ENCODE measurements at places on chromosomes 2 and 18. TPM values are rescaled to one million over a fixed set of nuclear protein-coding genes. Genes with fewer than 3 reads are reported as not detected.

Gene MC2R
- 0.18 TPM for total RNA-seq

Gene FEZ2
- 81.1 TPM for total RNA-seq

Gene TXNDC2
- total RNA-seq = 0.04 TPM

Gene EVX2
- 0.18 TPM for total RNA-seq

- DNase-seq = no peak
Observed at GRCh38 chr2:224286923-224287322, 115.0 kb downstream of the FAM124B start.

Gene CRYBA2
- total RNA-seq = not detected

Gene COL4A3
- under 0.01 TPM for total RNA-seq

DNA sequence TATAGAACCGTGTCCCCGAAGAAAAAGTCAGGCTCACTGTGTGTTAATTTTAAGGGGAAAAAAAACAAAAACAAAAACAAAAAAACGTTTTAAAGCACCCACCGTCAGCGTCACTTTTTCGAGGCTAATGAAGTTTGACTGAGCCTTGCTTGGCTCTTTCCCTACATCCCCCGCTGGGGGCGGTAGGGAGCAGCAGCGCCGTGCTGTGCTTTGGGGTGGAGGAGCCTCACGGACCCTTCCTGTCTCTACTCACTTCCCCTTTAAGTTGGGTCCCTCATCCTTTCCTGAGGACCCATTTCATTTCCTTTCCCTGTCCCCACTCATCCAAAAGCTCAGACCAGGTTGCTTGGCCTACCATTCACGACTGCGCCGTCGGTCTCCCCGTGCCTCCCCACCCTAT lies 82.8 kb upstream of the RPL31 start:
- no peak for DNase-seq

DNA sequence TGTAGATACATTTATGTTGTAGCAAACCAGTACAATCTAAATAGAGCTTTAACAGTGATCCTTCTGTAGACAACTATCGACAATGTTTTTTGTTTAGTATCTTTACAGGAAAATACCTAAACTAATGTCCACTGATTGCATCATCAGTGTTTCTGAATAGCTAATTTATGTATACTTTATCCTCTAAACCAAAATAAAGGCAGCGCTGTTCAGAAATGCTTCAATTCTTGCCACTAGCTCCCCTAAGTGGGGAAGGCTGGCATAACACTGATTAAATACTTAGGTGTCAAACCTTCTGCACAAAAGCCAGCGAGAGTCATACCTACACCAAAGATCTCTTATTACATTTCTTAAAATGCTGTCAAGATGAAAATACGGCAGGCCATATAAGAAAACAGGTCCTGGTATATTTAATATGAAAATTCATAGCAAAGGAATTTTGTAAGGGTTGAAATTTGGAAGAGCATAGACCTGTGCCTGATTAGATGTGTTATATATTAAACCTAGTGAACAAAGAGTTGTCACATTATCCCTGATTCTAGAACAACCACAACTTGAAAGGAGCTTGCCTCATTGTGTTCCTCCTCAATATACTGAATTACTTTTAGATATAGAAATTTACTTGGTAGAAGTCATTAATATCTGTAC lies 1693.4 kb upstream of the SLC39A10 start:
- peak; percentile 19 for DNase-seq

DNA sequence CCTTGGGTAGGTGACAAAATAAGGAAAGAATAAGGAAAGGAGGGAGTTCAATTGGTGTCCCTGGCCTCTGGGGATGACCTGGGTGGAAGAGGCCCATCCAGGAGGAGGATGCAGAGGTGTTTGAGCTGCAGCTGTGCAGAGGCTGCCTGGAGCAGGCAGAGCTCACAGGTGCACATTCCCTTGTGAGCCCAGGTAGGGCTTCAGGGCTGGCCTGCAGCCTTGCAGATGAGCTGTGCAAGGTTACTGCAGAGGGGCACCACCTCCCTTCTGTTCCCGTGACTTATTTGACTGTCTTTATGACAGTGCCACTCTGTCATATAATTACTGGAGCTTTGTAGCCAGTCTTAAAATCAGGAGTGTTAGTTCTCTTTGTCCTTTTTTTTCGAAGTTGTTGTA lies 263.2 kb upstream of the HS6ST1 start:
- DNase-seq = no peak

Gene TUBA3E
- not detected for total RNA-seq

DNA sequence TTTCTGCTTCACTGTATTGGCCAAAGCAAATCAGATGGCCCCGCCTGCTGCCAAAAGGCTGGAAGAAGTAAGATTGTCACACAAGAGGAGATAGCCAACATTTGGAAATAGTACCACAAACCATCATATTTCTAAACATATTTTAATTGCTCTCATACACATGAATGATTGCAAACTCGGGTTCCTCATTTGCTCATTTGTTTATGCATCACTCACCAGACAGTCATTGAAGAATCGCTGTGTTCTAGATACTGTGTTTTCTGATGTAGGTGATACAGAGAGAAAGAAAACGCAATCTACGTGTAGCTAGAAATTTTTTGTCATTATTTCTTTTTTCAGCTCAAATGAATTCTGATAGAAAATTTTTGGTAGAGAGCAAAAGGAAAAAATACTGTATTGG lies 1103.4 kb downstream of the TSN start:
- no peak for DNase-seq

DNA sequence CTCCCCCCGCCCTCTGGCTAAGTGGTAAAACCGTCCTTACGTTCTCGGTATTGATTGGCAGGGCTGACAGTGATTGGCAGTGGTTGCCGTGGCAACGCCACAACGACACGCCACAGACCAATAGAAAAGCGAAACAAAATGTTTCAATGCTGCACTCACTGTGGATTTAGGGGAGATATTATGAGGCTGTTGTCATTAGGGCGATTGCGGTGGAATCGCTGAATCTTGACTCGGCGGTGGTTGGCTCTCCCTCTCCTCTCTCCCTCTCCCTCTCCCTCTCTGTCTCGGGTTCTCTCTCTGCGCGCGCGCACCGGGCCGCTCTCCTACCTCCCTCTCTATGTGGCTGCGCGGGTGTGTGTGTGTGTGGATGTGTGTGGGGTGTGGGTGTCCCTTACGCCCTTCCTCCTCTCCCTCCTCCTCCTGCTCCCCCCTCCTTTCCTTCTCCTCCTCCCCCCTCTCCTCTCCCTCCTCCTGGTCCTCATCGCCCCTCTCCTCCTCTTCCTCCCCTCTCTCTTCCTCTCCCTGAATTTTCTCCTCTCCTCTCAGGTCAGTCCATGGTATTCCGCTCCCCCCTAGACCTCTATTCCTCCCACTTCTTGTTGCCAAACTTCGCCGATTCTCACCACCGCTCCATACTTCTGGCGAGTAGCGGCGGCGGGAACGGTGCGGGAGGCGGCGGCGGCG lies at the start of gene SIX3:
SIX3 (plus strand) TSS at position 152 of the 684 bp plus-strand sequence; CDS start at position 555, 403 bp downstream.
- no peak for DNase-seq

Gene PMAIP1
- 27.4 TPM for total RNA-seq

- DNase-seq = no peak
Observed at GRCh38 chr18:70415823-70416488, 127.1 kb downstream of the SOCS6 start.

DNA sequence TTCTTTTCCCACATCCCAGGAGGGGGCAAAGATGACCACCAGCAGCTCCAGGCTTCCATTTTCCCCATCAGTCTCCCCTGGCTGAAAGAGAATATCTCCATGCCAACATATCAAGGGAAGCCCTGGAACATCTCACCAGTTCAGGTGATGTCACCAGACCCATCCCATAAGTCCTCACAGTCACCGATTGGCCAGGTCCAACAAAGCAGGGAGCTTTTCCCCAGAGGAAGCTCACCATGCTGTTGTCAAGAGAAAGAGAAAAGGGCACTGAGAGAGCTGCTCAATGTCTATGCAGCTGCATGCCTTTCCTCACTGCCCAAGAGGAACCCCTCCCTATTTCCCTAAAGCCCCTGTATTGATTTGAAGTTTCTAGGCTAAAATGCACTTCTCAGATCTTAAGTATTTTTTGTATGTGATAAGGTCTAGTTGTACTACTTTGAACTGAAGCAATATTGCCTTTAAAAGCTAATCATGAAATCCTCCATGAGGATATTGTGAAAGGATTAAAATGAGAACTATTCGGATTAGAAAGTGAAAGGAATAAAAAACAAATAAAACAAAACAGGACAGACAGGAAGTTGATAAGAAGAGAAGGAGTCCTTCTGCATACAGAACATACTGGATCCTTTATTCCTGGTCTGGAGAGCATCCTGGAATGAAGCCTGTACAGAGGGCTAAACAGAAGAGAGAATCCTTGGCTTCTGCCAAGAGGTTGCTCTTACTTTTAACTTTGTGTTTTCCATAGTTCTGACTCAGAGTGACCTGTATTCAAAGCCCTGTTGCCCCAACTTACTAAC lies 45.2 kb upstream of the CTIF start:
- DNase-seq = no peak

Gene ANKRD30BL
- total RNA-seq = 0.22 TPM

GRCh38 chr18:37364237-37364636 lies 201.4 kb downstream of the CELF4 start:
- DNase-seq = no peak
